A549 treated with AZD2906 at 1 μM for 4 hours (cell line): ENCODE measurements at places on chromosomes 7 and 10. TPM values are rescaled to one million over a fixed set of nuclear protein-coding genes. Genes with fewer than 3 reads are reported as not detected.

The CASTOR2 gene
- total RNA-seq = 3.4 to 4.7 TPM (median 4.4 TPM) in 5 replicates

The GPR37 gene
- 0.59 to 0.81 TPM (median 0.73 TPM) in 5 replicates for total RNA-seq

The PON1 gene
- total RNA-seq = 0.52 to 1.6 TPM (median 0.97 TPM) in 5 replicates

The SORCS1 gene
- total RNA-seq = 0.10 TPM in 1 of 5 replicates, not detected in the others

The TET1 gene
- total RNA-seq = 0.37 to 0.68 TPM (median 0.54 TPM) in 5 replicates

The ANKRD61 gene
- 0.51 to 0.78 TPM (median 0.71 TPM) in 5 replicates for total RNA-seq

The PLPP4 gene
- 0.06 to 0.16 TPM (median 0.10 TPM) in 4 of 5 replicates, not detected in the other for total RNA-seq

The PAX4 gene
- total RNA-seq = not detected in 5 replicates

The SLC13A1 gene
- total RNA-seq = not detected in 5 replicates

The SEMA3C gene
- 46.8 to 78.3 TPM (median 66.1 TPM) in 5 replicates for total RNA-seq

The NRAP gene
- total RNA-seq = 0.01 TPM in 1 of 5 replicates, not detected in the others

The ZNF503 gene
- total RNA-seq = 6.0 to 8.8 TPM (median 8.4 TPM) in 5 replicates

The VSIR gene
- 25.5 to 40.9 TPM (median 39.4 TPM) in 5 replicates for total RNA-seq

The PSD gene
- total RNA-seq = 0.18 to 0.60 TPM (median 0.42 TPM) in 5 replicates

The COL17A1 gene
- 1.3 to 2.4 TPM (median 1.8 TPM) in 5 replicates for total RNA-seq

The SPDYE16 gene
- 0.05 to 0.10 TPM in 2 of 5 replicates, not detected in the others for total RNA-seq

The ANKRD30A gene
- total RNA-seq = 0.49 to 0.92 TPM (median 0.66 TPM) in 5 replicates

The ZEB1 gene
- 5.5 to 9.2 TPM (median 7.2 TPM) in 5 replicates for total RNA-seq

The CDC14C gene
- 0.03 TPM in 1 of 5 replicates, not detected in the others for total RNA-seq

The DDX21 gene
- total RNA-seq = 108 to 166 TPM (median 121 TPM) in 5 replicates

The NKX1-2 gene
- 0.02 to 0.05 TPM (median 0.03 TPM) in 5 replicates for total RNA-seq

The TEX36 gene
- total RNA-seq = not detected in 5 replicates

The CALHM3 gene
- 0.23 to 0.52 TPM (median 0.35 TPM) in 5 replicates for total RNA-seq

The CARD11 gene
- total RNA-seq = 1.5 to 2.3 TPM (median 2.0 TPM) in 5 replicates

The SFRP5 gene
- total RNA-seq = 2.5 to 3.7 TPM (median 3.2 TPM) in 5 replicates

The PLCE1 gene
- total RNA-seq = 6.8 to 8.8 TPM (median 8.0 TPM) in 5 replicates

The CEP41 gene
- 11.2 to 12.4 TPM (median 11.7 TPM) in 5 replicates for total RNA-seq

The SLC26A5 gene
- not detected in 5 replicates for total RNA-seq

The TMEM236 gene
- total RNA-seq = 0.03 to 0.07 TPM (median 0.05 TPM) in 5 replicates

The HTRA1 gene
- total RNA-seq = 47.9 to 56.4 TPM (median 48.7 TPM) in 5 replicates

The NPY4R gene
- total RNA-seq = 29.3 to 41.5 TPM (median 36.9 TPM) in 5 replicates

The TSPAN14 gene
- 108 to 130 TPM (median 129 TPM) in 5 replicates for total RNA-seq

The PILRA gene
- total RNA-seq = 2.6 to 5.1 TPM (median 4.1 TPM) in 5 replicates

The CHRM2 gene
- not detected in 5 replicates for total RNA-seq

The TMEM225B gene
- 0.79 to 1.2 TPM (median 1.0 TPM) in 5 replicates for total RNA-seq

The PKD2L1 gene
- 0.06 to 0.33 TPM (median 0.16 TPM) in 4 of 5 replicates, not detected in the other for total RNA-seq

The AOAH gene
- 0.09 TPM in 1 of 5 replicates, not detected in the others for total RNA-seq

The ACHE gene
- 2.3 to 3.5 TPM (median 3.1 TPM) in 5 replicates for total RNA-seq

The PNLIPRP1 gene
- total RNA-seq = not detected in 5 replicates

The CEP55 gene
- total RNA-seq = 55.1 to 72.8 TPM (median 61.4 TPM) in 5 replicates

The MALRD1 gene
- total RNA-seq = not detected in 5 replicates

The NME8 gene
- not detected in 5 replicates for total RNA-seq

The CALY gene
- 0.07 to 0.78 TPM (median 0.63 TPM) in 5 replicates for total RNA-seq

The SHOC2 gene
- total RNA-seq = 14.8 to 24.3 TPM (median 17.6 TPM) in 5 replicates

The SERPINE1 gene
- 1,708 to 2,057 TPM (median 1,848 TPM) in 5 replicates for total RNA-seq

The PTN gene
- not detected in 5 replicates for total RNA-seq
